ENCODE measurements at places on chromosomes 5 and 9.
A peak's percentile ranks its signal among the peaks of the same experiment; 100 is the strongest.

GRCh38 chr9:137077758-137078693 is 709 bp downstream of the UAP1L1 start:
- peak; percentile 52 for DNase-seq

GRCh38 chr9:99040911-99041582 is 63.9 kb upstream of the TGFBR1 start:
- DNase-seq, result no peak

DNA sequence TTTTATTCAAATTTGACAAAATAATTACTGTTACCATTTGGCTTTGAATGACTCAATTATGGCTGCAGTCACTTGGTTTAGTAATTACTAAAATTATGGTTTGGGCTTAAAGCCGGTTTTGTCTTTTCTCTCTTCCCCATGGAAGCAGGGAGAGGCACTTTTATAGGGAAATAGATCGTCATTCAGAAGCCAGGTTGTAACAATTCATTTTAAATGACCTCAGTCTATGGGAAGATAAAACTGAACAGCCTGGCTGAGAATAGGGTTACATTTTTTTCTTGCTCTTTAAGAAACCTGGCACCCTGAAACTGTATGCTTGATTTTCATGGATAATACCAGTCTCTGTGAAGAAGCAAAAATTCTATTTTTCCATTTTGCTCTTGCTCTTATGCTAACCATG is 169.8 kb downstream of the SMC2 start:
- DNase-seq, result no peak

- DNase-seq, result no peak
Measured at GRCh38 chr9:120431268-120431667, 148.7 kb downstream of the CDK5RAP2 start.

DNA sequence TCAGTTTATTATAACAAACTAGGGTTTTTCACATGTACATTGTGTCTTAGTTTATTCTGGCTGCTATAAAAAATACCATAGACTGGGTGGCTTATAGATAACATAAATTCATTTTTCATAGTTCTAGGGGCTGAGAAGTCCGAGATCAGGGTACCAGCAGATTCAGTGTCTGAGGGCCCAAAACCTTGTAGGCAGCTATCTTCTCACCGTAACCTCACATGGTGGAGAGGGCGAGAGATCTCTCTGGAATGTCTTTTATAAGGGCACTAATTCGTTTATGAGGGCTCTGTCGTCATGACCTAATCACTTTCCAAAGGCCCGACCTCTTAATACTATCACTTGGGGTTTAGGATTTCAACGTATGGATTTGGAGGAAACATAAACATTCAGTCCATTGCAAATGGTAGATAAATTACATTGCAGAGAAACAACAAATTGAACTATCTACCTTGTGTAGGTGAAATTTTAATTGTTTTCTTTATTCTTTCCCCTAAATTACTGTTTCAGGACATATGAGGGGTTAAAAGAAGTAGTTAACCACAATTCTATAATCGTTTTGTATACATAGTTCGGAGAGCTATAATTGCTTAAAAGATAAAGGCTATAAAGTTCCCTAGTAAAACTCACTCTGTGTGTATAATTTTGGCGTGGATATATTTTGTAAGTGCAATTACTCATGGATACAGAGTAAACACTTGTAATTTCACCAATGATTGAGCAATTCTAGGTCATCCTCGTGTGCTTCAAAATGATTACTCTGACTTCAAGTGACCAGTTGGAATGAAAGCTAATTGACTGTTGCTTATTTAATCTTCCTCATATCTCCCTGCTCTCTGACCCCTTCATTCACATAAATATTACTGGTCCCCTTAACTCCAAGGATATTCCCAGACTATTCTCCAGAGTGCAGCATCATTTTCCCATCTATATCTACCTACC is 247.5 kb upstream of the TMEM161B start:
- no peak for DNase-seq

- DNase-seq, result no peak
Measured at GRCh38 chr9:128003966-128004604, 23.3 kb upstream of the EEIG1 start.

- DNase-seq, result peak; percentile 66
Measured at GRCh38 chr5:112878760-112879159, 17.7 kb downstream of the SRP19 start.

DNA sequence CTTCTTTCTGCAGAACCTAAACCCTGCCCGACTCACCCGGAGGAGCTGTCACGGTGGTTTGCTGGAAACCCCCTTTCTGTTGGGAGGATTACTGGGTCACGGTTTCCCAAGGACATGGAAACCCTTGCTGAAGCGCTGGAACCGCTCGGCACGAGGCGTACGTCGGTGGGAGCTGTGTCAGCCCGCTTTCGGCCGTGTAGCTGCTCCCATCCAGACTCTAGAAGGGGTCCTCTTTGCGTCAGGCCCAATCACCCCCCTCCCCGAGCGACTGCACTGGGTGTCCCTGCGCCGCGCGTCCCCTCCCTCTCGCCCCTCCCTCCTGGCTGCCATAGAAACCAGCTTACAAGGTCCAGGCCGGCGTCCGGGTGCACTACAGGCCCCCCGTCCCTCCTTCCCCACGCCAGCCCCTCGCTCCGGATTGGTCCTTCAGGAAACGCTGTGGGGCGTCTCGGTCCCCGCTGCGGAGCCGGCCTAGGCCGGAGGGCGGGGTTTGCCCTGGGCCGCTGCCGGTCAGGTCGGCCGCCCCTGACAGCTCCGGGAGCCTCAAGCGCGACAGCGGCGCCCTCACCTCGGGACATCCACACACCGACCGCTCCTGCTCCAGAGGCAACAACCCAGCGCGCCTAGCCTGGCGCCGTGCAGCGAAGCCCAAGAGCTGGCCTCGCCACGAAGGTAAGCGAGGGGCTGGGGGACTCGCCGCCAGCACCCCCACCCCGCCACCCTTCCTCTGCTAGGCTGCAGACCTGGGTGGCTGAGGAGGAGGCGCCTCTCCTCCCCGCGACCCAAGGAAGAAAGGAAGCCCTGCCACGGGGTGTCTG is at the start of gene NIM1K:
Gene NIM1K, plus strand, starts transcription at position 486 of the 818 bp plus-strand sequence. CDS start 53,551 bp downstream, outside the sequence.
- peak; percentile 23 for DNase-seq
